ENCODE measurements at places on chromosomes 3 and 15.

GRCh38 chr3:52420388-52420787 lies 24.5 kb downstream of the SEMA3G start:
- no peak for DNase-seq

DNA sequence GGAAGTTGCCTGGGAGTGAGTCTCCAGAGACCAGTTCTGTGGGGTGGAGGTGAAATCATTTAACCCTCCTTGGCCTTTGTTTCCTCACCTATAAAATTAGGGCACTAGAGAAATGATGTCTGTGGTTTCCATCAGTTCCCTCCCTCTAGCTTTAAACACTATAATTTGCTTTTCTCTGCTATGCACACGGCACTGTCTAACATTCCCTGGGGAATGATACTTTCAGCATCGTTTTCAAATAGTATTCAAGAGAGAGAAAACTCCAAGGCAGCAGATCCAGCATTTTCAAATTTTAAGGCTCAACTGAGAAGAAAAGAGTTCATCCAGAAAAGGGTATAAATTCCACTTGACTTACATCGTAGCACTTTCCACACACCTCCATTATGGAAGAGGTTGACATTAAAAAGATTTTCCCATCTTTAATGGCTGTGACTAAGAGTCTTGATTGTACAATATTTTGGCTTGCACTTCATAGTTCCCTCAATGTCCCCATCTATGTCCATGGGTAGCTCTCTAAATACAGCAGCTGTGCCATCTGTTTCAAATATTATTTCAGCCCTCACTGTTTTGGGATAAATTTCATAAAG lies 137.7 kb upstream of the ZPLD1 start:
- no peak for DNase-seq

DNA sequence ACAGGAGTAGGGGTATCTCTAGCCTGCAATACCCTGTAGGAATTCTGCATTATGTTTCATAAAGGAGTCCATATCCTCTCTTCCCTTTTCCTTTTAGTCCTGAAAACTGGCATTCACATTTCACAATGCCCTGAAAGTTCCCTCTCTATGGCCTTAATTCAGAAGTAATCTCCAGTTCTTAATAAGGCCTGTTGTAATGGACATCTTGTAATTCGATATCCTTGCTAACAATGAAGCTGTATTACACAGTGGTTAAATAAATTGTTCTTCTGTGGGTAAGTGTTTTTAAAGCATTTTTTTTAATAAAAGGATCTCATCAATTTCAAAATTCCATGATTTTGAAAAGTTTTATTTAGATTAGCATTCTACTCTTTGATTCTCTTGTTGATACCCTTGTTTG lies 34.3 kb upstream of the NEO1 start:
- DNase-seq, result no peak

- DNase-seq, result no peak
Measured at GRCh38 chr3:115363071-115363470, 216.0 kb upstream of the ZBTB20 start.

GRCh38 chr3:139675327-139675726 lies 2.4 kb downstream of the NMNAT3 start:
- no peak for DNase-seq

DNA sequence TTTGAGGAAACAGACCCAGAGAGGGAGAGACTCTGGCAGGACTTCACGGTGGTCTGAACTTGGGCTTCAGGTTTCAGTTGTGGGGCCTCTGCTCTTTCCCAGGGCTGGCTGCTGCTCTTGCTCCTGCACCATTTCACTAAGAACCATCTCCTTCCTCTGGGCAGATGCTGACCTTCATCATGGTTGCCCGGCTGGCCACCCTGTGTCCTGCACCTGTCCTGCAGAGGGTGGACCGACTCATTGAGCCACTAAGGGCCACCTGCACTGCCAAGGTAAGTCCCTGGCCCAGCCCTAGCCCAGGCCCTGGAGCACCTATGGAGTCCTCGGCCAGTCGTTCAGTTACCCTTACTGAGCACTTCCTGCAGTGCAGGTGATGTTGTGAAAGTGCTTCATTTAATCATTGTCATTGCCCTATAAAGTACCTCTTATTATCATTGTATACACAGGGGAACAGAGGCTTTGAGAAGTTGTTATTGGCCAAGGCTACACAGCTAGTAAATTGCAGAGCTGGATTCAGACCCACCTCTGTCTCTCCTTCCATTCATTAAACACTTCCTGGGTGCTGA lies 10.0 kb downstream of the RPL32 start:
- no peak for DNase-seq

DNA sequence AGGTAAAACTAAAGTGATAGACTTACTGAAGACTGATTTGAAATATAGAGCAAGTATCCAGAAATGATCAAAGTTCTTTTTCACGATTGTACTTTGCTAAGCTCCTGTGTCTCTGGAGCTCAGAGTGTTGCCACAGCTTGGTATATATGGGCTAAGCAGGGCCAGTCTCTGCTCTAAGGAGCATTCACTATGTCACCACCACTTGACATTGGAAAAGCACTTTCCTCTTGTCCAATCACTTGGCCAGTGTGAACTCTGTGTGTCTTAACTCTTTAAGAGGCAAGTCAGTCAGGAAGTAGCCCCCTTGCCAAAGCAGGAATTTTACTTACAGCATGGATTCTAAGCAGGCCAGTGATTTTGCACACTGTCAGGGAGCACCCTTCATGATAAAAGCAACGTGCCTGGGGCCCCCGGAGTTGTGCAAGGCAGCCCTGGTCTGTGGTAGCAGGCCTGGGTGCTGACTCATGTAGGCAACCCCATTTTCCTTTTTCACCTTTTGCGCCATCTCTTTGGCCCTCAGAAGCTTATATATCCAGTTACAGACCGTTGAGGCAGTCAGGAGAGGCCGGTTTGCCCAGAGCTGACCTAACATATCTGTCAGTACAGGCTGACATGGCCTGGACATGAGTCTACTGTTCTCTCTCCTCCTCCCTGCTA lies 73.0 kb downstream of the HCN4 start:
- DNase-seq, result no peak

DNA sequence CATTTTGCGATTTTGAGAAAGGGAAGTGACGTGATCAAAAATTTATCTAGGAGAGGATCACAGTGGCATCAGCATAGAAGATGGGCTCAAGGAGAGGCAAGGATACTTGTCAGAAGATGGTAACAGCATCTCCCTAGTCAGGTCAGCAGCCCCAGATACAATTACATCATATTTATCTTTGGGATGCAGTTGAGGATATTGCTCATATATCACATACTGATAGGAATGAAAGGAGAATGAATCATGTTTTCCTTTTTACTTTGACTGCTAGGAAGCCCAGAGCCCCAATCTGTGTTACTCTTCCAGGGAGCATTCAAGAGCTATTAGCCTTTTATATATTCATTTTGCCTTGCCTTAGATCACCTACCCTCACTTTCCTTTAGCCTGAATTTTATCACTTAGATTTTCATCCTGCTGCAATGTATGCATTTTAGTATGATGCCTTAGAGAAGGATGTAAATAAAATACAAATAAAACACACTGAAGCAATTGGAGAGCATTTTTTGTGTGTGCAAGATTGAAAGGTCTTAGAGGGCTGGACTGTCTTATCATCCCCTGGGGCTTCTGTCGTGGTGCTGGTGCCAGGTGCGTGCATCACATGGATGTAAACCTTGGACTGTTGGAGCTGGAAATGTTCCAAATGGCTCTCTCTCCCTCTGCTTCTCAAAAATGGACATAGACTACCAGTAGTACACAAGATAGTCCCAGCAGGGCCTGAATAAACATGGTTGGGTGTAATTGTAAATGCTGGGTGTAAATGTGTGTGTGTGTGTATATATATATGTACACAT lies 40.3 kb downstream of the CORO2B start:
- DNase-seq, result no peak
